ENCODE measurements at places on chromosomes 5 and 9. TPM values are rescaled to one million over a fixed set of nuclear protein-coding genes. Genes with fewer than 3 reads are reported as not detected.

GRCh38 chr5:171700318-171700912 is 85.2 kb upstream of the SMIM23 start:
- H3K4me1 ChIP-seq: no peaks in the 10 kb centered on the region
- no peak for DNase-seq
- no peaks in the 10 kb centered on the region for H3K36me3 ChIP-seq
- H3K4me3 ChIP-seq: no peak overlapping the region
- no peaks in the 10 kb centered on the region for H3K27me3 ChIP-seq

GRCh38 chr5:91306497-91306896 is 76.6 kb downstream of the ARRDC3 start:
- H3K27me3 ChIP-seq: no peaks in the 10 kb centered on the region
- H3K4me3 ChIP-seq: no peak overlapping the region
- H3K36me3 ChIP-seq: no peaks in the 10 kb centered on the region
- H3K4me1 ChIP-seq: no peaks in the 10 kb centered on the region
- no peak overlapping the region for H3K27ac ChIP-seq

GRCh38 chr5:74017786-74018211 is 391.8 kb downstream of the ARHGEF28 start:
- H3K36me3 ChIP-seq: no peaks in the 10 kb centered on the region
- peak; percentile 26 for DNase-seq

DNA sequence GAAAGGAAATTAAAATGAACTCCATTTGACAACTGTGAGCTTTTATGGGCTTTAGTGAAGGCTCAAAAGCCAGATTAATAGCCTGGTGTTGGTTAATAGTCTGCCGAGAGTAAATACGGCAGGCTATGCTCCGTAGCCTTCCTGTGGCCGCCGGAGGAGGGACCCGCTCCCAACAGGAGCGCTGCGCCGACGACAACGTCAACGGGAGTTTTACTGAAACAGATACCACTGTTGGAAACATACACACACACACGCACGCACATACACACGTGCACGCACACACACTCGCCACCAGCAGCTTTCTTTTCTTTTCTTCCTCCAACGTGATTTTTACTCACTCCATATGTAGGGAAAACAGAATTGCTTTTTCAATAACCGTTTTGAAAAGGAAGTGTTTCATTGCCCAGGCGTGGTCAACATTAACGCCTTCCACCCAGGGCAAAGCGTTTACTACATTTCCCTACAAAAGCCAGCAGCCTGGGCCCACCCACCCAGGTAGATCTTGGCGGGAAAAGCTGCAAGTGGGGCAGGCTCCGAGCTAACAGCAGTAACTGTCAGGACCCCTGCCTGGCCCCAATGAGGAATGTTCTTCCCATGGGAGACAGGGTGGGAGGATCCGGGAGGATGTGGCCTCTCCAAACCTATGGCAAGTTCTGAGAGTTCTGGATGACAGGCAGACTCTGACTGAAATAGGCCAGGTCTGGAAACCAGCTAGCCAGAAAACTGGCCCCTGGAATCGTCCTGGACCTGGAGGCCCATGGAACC is 72.3 kb downstream of the PAX5 start:
- H3K27ac ChIP-seq: no peak overlapping the region
- H3K27me3 ChIP-seq: peaks cover 11% of the 10 kb centered on the region
- H3K4me1 ChIP-seq: no peaks in the 10 kb centered on the region
- H3K4me3 ChIP-seq: peak overlapping the region; percentile 28
- no peak for DNase-seq
- no peaks in the 10 kb centered on the region for H3K36me3 ChIP-seq

DNA sequence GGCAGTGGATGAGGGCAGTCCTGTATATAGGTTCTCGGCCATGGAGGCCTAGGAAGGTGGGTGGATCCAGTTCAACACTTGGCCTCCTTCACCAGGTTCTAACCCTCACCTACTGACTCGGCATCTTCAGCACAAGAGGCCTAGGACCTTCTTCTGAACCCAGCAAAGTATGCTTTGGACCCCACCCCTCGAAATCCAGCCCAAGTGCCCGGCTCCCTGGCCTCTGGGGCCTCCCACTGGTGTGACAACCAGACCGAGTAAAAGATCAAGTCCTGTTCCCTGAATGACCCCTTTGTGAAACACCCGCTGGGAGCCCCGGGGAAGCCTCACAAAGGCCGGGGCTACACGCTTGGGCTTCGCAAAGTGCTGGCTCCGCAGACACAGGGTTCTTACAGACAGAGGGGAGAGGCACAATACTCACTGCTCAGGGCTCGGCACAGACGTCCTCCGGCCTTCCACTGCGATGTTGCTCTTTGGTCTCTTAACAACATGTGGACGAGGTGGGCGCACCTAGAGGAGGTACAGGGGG is 47.0 kb downstream of the CRB2 start:
- H3K36me3 ChIP-seq: peaks cover 11% of the 10 kb centered on the region

GRCh38 chr5:55324815-55325418 is 17.1 kb downstream of the MTREX start:
- no peak overlapping the region for H3K4me3 ChIP-seq
- no peak for DNase-seq
- no peaks in the 10 kb centered on the region for H3K36me3 ChIP-seq
- no peak overlapping the region for H3K27ac ChIP-seq
- no peaks in the 10 kb centered on the region for H3K27me3 ChIP-seq

GRCh38 chr9:5354184-5354583 is 14.5 kb upstream of the RLN1 start:
- H3K4me1 ChIP-seq: no peaks in the 10 kb centered on the region
- H3K27me3 ChIP-seq: no peaks in the 10 kb centered on the region
- DNase-seq: no peak
- H3K4me3 ChIP-seq: no peak overlapping the region
- no peaks in the 10 kb centered on the region for H3K36me3 ChIP-seq
- H3K27ac ChIP-seq: no peak overlapping the region

The CORO2A gene
- 3.3 TPM for total RNA-seq

- H3K27me3 ChIP-seq: no peaks in the 10 kb centered on the region
- peaks cover 6% of the 10 kb centered on the region for H3K36me3 ChIP-seq
- H3K4me1 ChIP-seq: peaks cover 11% of the 10 kb centered on the region
- H3K4me3 ChIP-seq: no peak overlapping the region
- DNase-seq: no peak
- H3K27ac ChIP-seq: no peak overlapping the region
These were observed 66.0 kb downstream of the GNAQ start for GRCh38 chr9:77965445-77966123.

- H3K27me3 ChIP-seq: no peaks in the 10 kb centered on the region
- no peak for DNase-seq
- H3K4me3 ChIP-seq: no peak overlapping the region
- no peaks in the 10 kb centered on the region for H3K36me3 ChIP-seq
- H3K4me1 ChIP-seq: no peaks in the 10 kb centered on the region
These were observed 422.7 kb upstream of the PAPPA start for GRCh38 chr9:115730845-115731244.

GRCh38 chr5:163730206-163730756 is 224.9 kb downstream of the MAT2B start:
- H3K4me3 ChIP-seq: no peak overlapping the region
- no peak for DNase-seq
- no peaks in the 10 kb centered on the region for H3K36me3 ChIP-seq
- H3K27me3 ChIP-seq: no peaks in the 10 kb centered on the region
- no peaks in the 10 kb centered on the region for H3K4me1 ChIP-seq

The FCHSD1 gene
- total RNA-seq: 32.1 TPM

The SPATA9 gene
- total RNA-seq: 1.2 TPM

DNA sequence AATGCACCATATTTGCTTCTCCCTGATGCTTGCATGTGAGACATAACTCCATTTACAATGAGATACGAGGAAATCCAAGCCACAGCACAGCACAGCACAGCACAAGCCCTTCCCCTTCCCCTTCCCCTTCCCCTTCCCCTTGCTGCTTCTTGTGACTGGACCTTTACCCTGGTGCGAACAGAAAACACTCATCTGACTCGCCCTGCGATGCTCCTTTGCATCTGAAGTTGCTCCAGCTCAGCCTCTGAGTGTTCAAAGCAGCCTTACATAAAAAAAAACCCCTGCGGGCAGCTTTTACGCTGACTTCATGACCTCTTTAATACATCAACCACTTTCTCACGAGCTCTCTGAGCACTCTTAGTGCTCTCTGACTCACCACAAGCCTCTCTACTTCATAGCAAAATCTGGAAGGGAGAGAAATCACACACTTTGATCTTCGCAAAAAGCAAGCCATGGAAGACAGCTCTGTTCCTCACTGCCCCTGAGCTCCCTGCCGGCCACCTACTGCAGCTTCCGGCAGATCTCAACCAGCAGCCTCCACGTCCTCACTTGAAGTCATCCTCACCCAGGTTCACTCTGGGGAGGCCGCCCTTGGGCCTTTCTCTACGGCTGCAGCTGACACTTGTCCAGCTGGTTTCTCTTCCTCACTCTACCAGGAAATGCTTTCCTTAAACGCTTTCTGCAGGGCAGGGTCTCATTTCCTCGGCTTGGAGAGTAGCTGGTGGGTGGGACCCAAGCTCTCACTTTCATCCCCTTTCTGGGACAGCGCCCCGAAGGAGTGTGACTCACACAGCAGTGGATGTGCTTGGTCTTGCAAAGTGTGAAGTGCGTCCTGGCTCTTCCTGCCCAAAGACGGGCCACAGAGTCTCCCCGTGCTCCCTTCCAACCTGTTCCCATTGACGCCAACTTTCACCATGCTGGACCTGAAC is 5.3 kb downstream of the SLC34A1 start:
- no peak for DNase-seq
- H3K36me3 ChIP-seq: no peaks in the 10 kb centered on the region
- peaks cover 24% of the 10 kb centered on the region for H3K27me3 ChIP-seq
- H3K4me3 ChIP-seq: no peak overlapping the region
- no peaks in the 10 kb centered on the region for H3K4me1 ChIP-seq

DNA sequence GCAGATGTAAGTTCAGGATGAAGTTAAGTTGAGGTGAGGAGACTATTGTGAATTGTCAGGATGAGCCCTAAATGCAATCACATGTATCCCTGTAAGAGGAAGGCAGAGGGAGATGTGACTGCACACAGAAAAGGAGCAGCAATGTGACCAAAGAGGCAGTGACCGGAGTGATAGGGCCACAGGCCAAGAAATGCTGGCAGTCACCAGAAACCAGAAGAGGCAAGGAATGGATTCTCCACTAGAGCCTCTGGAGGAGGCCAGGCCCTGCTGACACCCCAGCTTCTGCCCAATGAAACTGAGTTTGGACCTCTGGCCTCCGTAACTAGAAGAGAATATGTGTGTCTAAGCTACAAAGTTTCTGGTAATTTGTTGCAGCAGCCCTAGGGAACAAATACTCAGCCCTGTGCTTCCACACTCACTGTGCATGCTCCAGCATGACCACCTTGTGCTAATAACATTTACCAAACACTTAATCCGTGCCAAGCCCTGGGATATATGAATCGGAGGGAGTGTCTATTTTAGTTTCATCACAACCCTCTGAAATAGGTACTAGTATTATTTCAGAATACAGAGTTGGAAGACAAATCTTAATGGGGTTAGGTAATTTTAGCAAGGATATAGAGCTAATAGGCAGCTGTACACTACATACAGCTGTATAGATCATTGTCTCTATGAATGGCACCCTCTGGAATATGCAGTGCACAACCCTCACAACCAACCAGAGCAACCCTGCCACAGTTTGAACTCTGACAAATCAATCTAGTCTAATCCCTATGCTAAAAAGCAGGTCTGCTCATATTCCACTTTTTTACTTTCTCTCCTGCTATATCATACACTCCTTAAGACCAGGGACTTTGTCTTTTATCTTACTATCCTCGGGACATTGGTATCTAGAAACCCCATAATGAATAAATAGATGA is 7.8 kb upstream of the GPX8 start:
- H3K4me3 ChIP-seq: no peak overlapping the region
- no peak overlapping the region for H3K27ac ChIP-seq
- H3K36me3 ChIP-seq: no peaks in the 10 kb centered on the region
- H3K27me3 ChIP-seq: no peaks in the 10 kb centered on the region

The DMRT3 gene
- total RNA-seq: 0.39 TPM

GRCh38 chr5:73266176-73266738 is 93.3 kb downstream of the TMEM174 start:
- no peak overlapping the region for H3K4me3 ChIP-seq
- no peak for DNase-seq
- H3K27me3 ChIP-seq: no peaks in the 10 kb centered on the region
- no peak overlapping the region for H3K27ac ChIP-seq

The FBP2 gene
- total RNA-seq: not detected

The NEUROG1 gene
- total RNA-seq: not detected

DNA sequence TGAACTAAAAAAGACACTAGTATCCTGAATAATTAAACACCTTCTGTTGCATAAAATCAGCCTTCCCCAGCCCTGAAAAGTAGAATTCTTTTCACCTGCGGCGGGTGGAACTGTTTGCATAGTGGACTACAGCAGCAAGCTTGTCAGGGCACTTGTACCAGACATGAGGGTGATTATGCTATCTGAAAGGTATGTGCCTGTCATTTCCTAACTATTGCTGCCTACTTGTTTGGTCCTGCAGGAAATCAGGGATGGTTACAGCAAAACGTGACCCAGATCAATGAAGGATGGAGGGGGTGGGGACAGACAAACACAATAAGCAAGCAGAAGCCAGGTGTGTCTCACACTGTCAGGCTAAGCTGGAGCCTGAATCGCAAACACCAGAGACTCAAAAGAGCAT is 385.6 kb downstream of the MLLT3 start:
- H3K27ac ChIP-seq: no peak overlapping the region
- H3K4me1 ChIP-seq: no peaks in the 10 kb centered on the region
- DNase-seq: no peak
- H3K4me3 ChIP-seq: no peak overlapping the region

GRCh38 chr5:95401626-95402025 is 10.5 kb downstream of the FAM81B start:
- H3K4me1 ChIP-seq: no peaks in the 10 kb centered on the region
- H3K4me3 ChIP-seq: no peak overlapping the region
- DNase-seq: no peak
- no peak overlapping the region for H3K27ac ChIP-seq
